Suprapubic skin (tissue), 4 donors: ENCODE measurements at places on chromosomes 12 and 14.
A peak's percentile ranks its signal among the peaks of the same experiment; 100 is the strongest.

GRCh38 chr14:79861111-79861510 lies 350.2 kb downstream of the DIO2 start:
- no peak for DNase-seq

GRCh38 chr12:113019025-113019424 lies 37.5 kb upstream of the DTX1 start:
- DNase-seq = no peak

DNA sequence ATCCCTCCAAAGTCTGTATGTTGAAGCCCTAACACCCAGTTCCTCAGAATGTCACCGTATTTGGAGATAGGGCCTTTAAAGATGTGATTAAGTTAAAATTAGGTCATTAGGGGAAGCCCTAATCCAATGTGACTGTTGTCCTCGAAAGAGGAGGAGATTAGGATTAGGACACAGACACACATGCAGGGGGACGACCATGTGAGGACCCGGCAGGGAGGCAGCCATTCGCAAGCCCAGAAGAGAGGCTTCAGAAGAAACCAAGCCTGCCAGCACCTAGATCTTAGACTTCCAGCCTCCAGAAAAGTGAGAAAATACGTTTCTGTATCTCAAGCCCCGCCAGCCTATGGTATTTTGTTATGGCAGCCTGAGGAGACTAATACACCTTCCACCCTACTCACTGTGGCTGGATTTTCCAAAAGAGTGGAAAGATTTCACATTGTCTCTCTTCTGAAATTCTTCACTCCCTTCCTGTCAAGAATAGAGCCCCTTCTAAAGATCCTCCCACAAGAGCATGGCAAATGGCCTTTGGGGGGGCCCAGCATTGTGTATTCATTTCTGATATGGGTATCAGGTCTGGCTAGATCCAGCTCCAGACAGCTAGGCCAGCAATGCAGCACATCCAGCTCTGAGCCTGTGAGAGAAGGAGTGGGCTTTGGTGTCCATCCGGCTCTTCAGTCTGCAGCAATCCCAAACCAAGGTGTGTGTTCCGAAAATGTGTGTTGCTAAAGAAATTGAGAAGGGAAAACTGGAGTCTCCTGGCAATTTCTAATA lies 15.4 kb upstream of the UBC start:
- peak; percentile 35 for DNase-seq

DNA sequence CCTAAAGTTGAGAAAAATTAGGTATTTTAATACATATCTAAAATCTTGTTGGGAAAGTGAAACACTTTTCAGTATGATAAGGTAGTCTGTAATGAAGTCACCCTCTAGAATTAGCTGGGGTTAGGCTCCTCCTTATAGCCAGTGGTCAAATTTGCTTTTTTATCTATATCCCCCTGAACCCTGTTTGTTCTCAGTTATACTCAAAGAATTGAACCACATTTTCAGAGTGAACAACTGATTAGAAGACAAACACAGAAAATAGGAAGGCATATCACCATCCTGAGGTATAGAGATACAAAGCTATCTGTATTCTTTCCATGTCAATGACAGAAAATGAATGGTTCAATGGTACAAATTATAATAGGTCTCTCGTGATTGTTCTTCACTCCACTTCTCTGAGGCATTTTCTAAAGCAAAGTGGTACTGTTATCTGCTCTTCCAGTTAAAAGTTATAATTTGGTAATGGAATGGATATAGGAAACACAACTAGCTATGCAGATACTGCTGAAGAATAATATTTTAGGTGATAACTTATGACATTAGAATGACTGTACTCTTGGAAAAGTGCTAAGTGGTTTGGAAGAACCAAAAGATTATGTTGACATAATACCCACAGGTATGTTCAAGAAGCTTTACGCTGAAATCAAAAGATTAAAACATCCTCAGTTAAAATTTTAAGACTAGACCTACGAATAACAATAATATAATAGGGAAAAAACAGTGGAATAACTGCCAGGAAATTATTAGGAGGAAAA lies 27.6 kb downstream of the WASHC3 start:
- no peak for DNase-seq

GRCh38 chr14:98293576-98293975 lies 978.4 kb downstream of the BCL11B start:
- no peak for DNase-seq

- no peak for DNase-seq
These were observed 52.8 kb upstream of the GTF2A1 start for GRCh38 chr14:81273521-81273920.

- no peak for DNase-seq
These were observed 31.5 kb upstream of the SRP54 start for GRCh38 chr14:34951286-34951685.

DNA sequence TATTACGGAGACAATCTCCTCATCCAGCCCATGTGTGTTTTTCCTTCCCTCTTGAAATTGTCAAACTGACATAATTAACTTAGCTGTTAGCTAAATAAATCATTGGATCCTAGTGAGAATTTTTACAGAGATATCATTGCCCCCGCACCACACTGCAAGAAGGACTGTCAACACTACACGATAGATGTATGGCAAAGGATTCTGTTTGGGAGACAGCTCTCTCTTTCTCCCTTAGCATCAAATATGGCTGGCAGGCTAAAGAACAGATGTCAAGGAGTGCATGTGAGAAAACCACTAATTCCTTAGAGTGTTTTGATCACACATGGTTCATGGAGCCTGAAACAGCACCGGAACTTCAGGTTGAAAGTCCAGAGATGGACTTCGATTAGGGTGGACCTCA lies 136.8 kb downstream of the KCNA5 start:
- DNase-seq = no peak

DNA sequence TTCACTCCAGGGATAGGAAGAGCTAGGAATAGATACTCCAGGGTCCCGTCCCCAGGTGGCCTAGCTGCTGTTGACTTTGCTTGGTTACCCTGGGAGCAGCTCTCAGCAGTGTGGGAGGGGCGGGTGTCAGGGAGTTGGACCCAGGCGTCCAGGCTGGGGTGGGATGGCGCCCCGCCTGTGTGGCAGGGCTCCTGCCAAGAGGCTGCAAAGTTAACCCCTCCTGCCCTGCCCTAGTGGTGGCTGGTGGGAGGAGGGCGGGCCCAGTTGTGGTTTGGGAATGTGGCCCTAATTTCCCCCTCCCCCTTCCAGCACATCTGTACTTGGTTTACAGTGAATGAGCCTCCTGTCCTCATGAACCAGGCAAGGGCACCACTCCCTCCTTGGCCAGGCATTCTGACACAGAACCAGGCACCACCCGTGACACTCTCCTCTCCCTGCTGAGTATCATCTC lies 1.7 kb upstream of the RARG start:
- DNase-seq = no peak

GRCh38 chr12:102992720-102993119 lies 35.2 kb downstream of the ASCL1 start:
- DNase-seq = no peak

DNA sequence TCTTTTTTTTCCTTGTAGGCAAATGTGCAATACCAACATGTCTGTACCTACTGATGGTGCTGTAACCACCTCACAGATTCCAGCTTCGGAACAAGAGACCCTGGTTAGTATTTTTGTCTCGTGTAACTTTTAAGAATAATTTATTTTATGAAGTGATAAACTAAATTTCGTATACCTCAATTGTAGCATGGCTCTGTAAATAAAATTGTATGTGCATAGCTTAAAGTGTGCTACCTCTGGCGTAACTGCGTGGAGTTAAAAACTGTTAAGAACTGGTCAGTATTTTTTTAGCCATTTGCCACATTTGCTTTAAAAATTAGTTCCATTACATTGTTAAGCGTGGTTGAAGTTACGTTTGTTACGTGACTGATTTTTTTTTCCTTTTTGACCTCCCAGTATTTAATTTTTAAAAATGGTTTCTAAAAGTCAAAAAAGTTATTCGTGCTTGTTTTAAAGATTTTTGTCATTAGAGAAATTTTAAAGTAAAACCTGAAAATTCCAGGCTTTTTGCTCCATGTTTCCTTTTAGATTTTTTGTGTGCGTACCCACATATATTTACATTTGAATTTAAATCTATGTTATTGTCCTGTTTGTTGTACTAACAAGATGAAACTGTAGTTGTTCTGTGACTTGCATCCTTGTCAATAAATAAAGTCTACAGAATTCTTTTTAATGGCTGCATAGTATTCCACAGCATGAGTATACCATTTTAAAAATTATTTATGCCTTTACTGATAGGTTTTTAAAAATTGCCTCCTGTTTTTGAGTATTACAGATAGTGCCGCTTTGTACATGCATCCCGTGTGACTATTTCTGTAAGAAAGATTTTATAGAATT lies 1.4 kb downstream of the MDM2 start:
- DNase-seq = no peak

DNA sequence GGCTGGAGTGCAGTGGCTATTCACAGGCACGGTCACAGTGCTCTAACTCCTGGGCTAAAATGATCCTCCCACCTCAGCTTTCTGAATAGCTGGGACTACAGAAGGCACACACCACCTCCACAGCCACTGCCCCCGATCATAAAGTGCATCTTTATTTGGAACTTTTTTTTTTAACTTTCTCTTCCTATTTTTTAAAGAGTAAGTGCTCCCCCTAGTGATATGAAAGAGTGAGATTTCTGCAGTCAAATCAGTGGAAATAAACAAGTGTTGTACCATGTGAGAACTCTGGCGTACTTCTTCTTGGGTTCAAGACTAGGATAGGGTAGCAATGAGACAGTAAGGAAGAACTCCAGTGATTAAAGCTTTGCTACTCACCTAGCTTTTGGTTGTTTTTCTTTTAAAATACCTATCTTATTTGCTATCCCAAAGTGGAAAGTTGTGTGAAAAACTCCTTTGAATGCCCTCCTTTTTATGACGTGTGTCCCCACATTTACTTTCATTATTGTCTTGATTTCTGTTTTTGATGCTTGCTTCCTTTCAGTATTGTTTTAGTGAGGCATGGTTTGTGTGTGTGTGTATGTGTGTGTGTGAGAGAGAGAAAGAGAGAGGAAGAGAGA lies 6.6 kb downstream of the PPP4R4 start:
- DNase-seq = no peak
